ENCODE measurements at places on chromosomes 3 and 15.

DNA sequence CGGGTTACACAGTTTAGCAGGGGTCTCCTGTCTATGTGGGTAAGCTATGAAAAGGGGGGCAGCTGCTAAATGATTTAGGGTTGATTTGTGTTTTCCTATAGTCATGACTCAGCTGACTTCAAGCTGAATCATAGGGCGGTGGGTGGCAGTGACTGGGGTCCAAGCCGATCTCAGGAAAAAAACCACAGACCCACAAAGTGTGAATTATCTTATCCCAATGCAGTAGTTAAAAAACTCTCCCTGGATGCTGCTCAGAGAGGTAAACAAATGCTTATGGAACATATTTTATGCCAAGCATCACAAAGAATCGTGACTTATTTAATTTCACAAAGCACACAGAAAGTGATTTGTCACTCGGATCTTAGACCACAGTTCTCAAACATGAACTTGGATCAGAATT is 18.4 kb upstream of the TOPAZ1 start:
- DNase-seq = no peak

GRCh38 chr3:28891485-28891884 is 389.4 kb upstream of the RBMS3 start:
- no peak for DNase-seq

GRCh38 chr15:85312486-85312885 is 67.9 kb upstream of the AKAP13 start:
- DNase-seq = no peak

GRCh38 chr3:112007633-112008032 is 8.9 kb downstream of the TAGLN3 start:
- no peak for DNase-seq
